ENCODE measurements at places on chromosomes 2 and 18.

DNA sequence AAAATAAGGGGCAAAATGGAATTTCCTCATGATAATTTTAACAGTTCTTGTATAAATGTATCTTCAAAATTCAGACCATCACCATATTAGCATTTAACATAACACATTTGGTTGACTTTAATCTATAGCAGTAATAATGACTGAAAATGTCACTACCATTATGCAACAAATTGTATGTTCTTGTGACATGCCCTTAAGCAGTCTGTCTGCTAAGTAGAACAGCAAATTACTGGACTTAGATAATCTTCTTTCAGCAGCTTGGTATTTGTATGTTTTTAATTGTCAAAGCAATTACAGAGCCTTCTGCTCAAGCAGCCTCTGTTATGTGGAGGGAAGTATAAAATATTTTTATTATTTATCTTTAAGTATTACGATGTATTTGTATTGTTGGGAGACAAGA lies 214.3 kb upstream of the NXPH2 start:
- no peak overlapping the region for H3K4me3 ChIP-seq
- no peaks in the 10 kb centered on the region for H3K27me3 ChIP-seq
- no peak for DNase-seq

GRCh38 chr18:79361766-79362522 lies 33.8 kb upstream of the NFATC1 start:
- H3K36me3 ChIP-seq: peaks cover 32% of the 10 kb centered on the region
- no peak overlapping the region for H3K4me3 ChIP-seq
- no peak for DNase-seq
- H3K27ac ChIP-seq: no peak overlapping the region
- no peaks in the 10 kb centered on the region for H3K4me1 ChIP-seq

DNA sequence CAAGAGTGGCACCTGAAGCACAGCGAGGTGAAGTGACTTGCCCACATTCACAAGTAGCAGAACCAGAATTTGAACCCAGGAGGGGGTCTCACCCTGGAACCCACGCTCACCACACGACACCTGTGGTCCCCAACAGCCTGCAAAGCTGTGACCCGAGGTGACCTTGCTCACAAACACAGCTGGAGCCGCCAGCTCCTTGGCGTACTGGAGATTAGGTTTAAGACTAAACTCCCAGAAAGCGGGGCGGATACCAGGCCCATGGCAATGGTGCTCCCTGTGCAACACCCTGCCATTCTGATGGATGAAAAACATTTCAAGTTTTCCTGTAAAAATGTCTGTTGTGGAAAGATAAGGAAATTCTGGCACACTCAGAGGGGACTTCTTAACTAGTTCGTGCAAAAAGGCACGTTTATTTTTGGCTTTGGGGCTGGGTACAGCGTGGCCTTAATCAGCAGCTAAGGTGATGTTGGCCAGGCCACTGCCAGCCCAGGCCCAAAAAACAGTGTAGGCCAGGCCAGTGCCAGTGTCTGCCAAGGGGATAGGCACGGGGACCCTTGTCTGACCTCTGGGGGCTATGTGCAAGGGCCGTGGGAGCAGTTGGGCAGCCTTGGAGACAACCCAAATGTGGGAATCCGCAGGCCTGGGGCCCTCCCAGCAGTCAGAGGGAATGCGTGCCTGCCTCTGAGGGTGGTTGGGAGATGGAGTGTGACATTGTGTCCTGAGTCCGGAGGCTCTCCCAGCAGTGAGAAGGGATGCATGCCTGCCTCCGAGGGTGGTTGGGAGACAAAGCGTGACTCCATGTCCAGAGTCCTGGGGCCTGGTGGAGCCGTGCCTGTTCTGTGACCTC lies 185.0 kb upstream of the HS6ST1 start:
- H3K4me1 ChIP-seq: no peaks in the 10 kb centered on the region
- H3K27ac ChIP-seq: no peak overlapping the region
- H3K27me3 ChIP-seq: no peaks in the 10 kb centered on the region
- no peaks in the 10 kb centered on the region for H3K36me3 ChIP-seq
- no peak overlapping the region for H3K4me3 ChIP-seq

DNA sequence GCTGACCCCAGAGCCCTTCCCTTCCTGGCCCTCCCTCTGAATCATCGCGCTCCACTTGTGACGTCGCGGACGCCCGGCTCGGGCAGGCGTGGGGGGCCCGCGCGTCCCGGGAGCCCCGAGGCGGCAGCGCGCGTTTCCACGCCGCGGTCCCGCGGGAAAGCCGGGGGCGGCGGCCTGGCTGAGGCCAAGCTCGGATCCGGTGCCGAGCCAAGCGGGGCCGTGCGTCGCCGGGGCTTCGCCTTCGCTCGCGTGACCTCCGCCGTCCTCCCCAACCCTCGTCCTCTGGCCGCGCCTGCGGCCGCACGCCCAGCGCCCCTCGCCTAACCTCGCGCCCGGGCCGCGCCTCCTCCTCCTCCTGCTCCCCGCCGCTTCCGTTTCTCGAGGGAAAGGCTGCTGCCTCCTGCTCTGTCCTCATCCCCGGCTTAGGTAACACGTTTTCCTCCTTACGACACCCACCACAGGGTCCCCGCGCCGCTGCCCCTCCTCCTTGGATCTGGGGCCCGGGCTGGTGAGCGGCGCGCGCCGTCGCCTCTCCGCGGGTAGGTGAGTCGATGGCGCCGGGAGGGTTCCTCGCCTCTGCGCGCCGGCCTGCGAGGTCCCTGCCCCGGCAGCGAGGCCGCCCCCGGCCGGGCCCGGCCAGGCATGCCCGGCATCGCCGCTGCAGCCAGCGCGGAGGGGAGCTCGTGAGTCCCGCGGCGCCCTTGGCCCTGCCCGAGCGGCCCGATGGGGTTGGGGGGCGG lies at the start of gene INPP1:
Gene INPP1 (plus strand): TSS at position 54 of the 740 bp plus-strand sequence. CDS start 16,514 bp downstream, outside the sequence.
- DNase-seq: no peak
- H3K27me3 ChIP-seq: no peaks in the 10 kb centered on the region
- H3K4me3 ChIP-seq: peak within 1 kb of the TSS; percentile 70
- no peaks in the 10 kb centered on the region for H3K36me3 ChIP-seq
- peak within 1 kb of the TSS; percentile 95 for H3K27ac ChIP-seq
- peaks cover 32% of the 10 kb centered on the region for H3K4me1 ChIP-seq

- H3K27ac ChIP-seq: no peak overlapping the region
- H3K27me3 ChIP-seq: no peaks in the 10 kb centered on the region
- no peaks in the 10 kb centered on the region for H3K36me3 ChIP-seq
- H3K4me1 ChIP-seq: peaks cover 18% of the 10 kb centered on the region
- DNase-seq: no peak
Observed at GRCh38 chr18:23981369-23981980, 33.1 kb upstream of the TTC39C start.

- H3K27ac ChIP-seq: no peak overlapping the region
- no peak overlapping the region for H3K4me3 ChIP-seq
- no peaks in the 10 kb centered on the region for H3K4me1 ChIP-seq
- no peaks in the 10 kb centered on the region for H3K36me3 ChIP-seq
Observed at GRCh38 chr2:177629357-177630024, 236.9 kb downstream of the AGPS start.

DNA sequence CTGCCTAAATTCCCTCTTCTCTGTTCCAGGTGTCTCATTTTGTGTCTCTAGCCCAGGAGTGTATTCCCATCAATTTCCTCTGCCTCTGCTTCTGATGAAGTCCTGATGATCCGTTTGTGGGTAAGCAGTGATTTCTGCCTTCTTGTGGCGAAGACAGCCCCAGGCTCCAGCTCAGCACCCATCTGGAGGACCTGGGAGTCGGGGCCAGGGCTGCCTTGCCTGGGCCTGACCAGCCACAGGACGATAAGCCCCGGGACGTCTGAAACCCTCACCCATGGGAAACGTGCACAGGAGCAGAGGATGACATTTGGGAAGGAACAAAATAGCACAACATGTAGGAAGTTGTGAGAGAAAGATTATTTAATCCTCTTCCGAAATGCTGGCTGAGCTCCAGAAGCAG lies 206.9 kb downstream of the FBXO15 start:
- H3K27ac ChIP-seq: no peak overlapping the region
- H3K36me3 ChIP-seq: no peaks in the 10 kb centered on the region
- H3K4me3 ChIP-seq: no peak overlapping the region
- DNase-seq: no peak
- H3K4me1 ChIP-seq: no peaks in the 10 kb centered on the region
- H3K27me3 ChIP-seq: no peaks in the 10 kb centered on the region

GRCh38 chr2:144362401-144362800 lies 157.5 kb downstream of the ZEB2 start:
- H3K4me3 ChIP-seq: no peak overlapping the region
- DNase-seq: no peak
- no peak overlapping the region for H3K27ac ChIP-seq
- H3K4me1 ChIP-seq: peaks cover 14% of the 10 kb centered on the region

- peak overlapping the region; percentile 74 for H3K27ac ChIP-seq
- H3K27me3 ChIP-seq: no peaks in the 10 kb centered on the region
- DNase-seq: peak; percentile 94
Observed at GRCh38 chr2:128377071-128377910, 58.6 kb upstream of the HS6ST1 start.

- H3K27ac ChIP-seq: no peak overlapping the region
- H3K4me1 ChIP-seq: no peaks in the 10 kb centered on the region
- no peaks in the 10 kb centered on the region for H3K36me3 ChIP-seq
Observed at GRCh38 chr2:5915881-5916310, 223.7 kb downstream of the SOX11 start.

- H3K36me3 ChIP-seq: no peaks in the 10 kb centered on the region
- H3K4me1 ChIP-seq: no peaks in the 10 kb centered on the region
- no peak overlapping the region for H3K27ac ChIP-seq
Observed at GRCh38 chr2:600542-601386, 76.4 kb downstream of the TMEM18 start.

- DNase-seq: no peak
- H3K27ac ChIP-seq: no peak overlapping the region
- H3K27me3 ChIP-seq: no peaks in the 10 kb centered on the region
- H3K4me1 ChIP-seq: peaks cover 40% of the 10 kb centered on the region
- no peaks in the 10 kb centered on the region for H3K36me3 ChIP-seq
Observed at GRCh38 chr2:159114835-159115234, 146.4 kb downstream of the TANC1 start.

- H3K36me3 ChIP-seq: no peaks in the 10 kb centered on the region
- no peak overlapping the region for H3K27ac ChIP-seq
- peak overlapping the region; percentile 59 for H3K4me3 ChIP-seq
- H3K4me1 ChIP-seq: peaks cover 8% of the 10 kb centered on the region
Observed at GRCh38 chr2:39666491-39667101, 879 bp downstream of the TMEM178A start.

DNA sequence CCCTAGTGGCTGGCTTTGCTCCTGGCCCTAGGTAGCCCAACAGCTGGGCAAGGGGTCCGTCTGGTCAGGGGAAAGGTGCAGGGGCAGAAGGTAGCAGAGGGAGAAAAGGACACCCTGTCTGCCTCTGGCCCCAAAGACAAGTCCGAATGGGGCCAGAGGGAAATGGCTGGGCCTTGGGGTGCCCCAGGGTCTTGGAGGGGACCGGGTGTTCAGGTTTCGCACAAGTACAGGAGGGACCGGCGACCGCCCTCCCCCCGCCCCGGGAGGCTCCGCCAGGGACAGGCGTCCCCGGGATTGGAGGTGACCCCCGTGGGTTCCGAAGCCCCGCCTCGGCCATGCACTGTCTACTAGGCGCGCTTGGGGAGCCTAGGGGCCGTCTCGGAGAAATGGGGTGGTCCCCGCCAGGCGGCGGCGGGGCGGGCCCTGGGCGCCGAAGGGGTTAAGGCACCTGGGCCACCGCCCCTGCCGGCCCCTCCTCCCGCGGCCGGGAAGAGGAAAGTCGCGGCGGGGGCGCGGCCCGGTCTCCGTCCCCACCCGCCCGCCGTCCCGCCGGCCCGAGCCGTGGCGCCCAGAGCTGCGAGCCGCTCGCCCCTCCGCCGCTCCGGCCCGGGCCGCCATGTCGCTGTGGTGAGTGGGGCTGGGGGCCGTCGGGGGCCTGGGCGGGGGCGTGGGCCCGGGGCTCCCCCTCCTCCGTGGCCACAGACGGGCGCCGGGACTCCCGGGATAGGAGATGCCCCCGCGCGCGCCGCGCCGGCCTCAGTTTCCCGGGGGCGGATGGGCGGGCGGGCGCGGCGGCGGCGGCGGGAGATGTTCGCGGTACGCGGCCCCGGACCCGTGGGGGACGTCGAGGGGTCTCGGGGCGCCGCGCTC lies at the start of gene B3GNT7:
Gene B3GNT7 (plus strand): TSS at position 523 of the 870 bp plus-strand sequence. CDS start 94 bp downstream, at position 617.
- peak within 1 kb of the TSS; percentile 37 for H3K4me3 ChIP-seq
- H3K27ac ChIP-seq: no peak within 1 kb of the TSS
- H3K4me1 ChIP-seq: peaks cover 16% of the 10 kb centered on the region
- H3K36me3 ChIP-seq: no peaks in the 10 kb centered on the region

DNA sequence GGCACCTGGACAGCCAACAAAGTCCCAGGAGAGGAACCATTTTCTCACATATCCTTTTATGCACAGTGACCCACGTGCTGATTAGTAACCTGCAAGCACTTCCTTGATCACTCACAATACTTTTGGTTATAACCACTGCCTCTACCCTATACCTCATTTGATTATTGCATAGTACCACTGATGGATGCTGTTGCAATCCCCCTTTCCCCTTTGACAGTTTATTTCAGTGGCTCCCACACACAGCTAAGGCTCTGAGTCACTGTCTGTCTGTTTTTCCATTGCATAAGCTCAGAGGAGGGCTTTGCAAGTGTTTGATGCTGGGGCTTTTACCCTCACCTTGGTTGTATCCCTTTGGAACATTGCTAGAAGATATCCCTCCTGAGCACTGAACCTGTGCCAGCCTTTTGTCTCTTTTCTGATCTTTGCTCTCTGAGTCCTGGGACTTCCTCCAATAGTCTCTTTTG lies 101.7 kb upstream of the RBBP8 start:
- H3K4me3 ChIP-seq: no peak overlapping the region
- DNase-seq: no peak
- H3K27me3 ChIP-seq: no peaks in the 10 kb centered on the region

DNA sequence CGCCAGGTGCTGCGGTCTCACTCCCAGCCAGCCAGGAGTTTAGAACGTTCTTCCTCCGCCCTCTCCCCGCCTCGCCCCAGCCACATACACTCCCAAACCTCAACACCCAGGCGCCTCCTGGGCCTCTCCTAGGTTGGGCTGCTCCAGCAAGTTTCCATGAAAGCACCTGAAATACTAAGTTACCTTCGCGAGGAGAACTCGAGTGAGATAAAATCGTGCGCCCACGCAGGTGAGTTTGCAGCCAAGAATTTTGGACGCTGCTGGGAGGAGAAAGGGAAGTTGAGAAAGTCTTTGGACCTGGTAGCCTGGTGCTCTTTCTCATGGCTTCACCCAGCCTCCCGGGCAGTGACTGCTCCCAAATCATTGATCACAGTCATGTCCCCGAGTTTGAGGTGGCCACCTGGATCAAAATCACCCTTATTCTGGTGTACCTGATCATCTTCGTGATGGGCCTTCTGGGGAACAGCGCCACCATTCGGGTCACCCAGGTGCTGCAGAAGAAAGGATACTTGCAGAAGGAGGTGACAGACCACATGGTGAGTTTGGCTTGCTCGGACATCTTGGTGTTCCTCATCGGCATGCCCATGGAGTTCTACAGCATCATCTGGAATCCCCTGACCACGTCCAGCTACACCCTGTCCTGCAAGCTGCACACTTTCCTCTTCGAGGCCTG lies at the start of gene GPR39:
Gene GPR39 (plus strand): TSS at position 83 of the 673 bp plus-strand sequence.
- DNase-seq: no peak
- H3K36me3 ChIP-seq: no peaks in the 10 kb centered on the region
- peak within 1 kb of the TSS; percentile 34 for H3K27ac ChIP-seq
- H3K4me3 ChIP-seq: peak within 1 kb of the TSS; percentile 48
- no peaks in the 10 kb centered on the region for H3K27me3 ChIP-seq
- H3K4me1 ChIP-seq: peaks cover 19% of the 10 kb centered on the region

- DNase-seq: no peak
- no peaks in the 10 kb centered on the region for H3K36me3 ChIP-seq
- no peak overlapping the region for H3K4me3 ChIP-seq
- H3K27ac ChIP-seq: no peak overlapping the region
Observed at GRCh38 chr18:22385718-22386117, 32.0 kb downstream of the CTAGE1 start.

GRCh38 chr2:219071131-219071816 lies 10.6 kb upstream of the IHH start:
- no peaks in the 10 kb centered on the region for H3K27me3 ChIP-seq
- DNase-seq: no peak
- no peak overlapping the region for H3K27ac ChIP-seq
- no peaks in the 10 kb centered on the region for H3K4me1 ChIP-seq
- H3K36me3 ChIP-seq: peaks cover 12% of the 10 kb centered on the region
- no peak overlapping the region for H3K4me3 ChIP-seq

All from vagina (tissue), 2 donors.